ENCODE measurements at places on chromosomes 12 and 14.

DNA sequence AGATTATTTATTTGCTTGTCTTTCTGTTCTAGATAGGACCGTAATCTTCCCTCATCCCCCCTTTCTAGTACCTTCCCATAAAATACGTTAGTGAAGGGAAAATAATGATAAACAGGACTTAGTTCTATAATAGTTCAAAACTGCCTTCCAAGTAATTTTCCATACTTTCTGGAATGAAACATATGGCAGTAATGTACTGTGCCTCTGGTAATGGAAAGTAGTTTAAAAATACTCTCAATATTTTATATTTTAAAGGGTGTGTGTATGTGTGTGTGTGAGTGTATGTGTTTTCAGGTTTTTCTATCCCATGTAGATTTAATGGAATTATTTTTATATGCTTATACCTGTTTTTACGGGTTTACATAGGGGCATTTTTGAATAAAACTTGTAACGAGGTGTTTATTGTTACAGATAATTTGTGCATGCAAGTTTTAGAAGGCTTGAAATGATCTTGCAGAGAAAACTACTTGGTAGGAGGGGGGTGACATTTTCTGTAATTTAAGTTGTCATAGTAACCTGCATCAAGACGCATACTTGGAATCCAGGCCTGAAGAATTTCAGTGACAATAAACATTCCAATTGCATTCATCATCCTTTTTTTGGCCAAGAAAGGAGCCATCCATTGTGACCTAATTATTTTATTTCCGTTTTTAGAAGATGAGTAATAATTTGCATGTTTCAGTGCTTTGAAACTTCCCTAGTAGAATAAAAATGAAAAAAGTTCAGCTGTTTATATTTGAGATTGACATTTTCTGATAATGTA is 38.9 kb downstream of the RASSF8 start:
- DNase-seq, result no peak

- DNase-seq, result no peak
Measured at GRCh38 chr14:93733231-93733630, 55.1 kb downstream of the PRIMA1 start.

GRCh38 chr14:73916324-73916723 is 29.7 kb downstream of the ZNF410 start:
- DNase-seq, result no peak

DNA sequence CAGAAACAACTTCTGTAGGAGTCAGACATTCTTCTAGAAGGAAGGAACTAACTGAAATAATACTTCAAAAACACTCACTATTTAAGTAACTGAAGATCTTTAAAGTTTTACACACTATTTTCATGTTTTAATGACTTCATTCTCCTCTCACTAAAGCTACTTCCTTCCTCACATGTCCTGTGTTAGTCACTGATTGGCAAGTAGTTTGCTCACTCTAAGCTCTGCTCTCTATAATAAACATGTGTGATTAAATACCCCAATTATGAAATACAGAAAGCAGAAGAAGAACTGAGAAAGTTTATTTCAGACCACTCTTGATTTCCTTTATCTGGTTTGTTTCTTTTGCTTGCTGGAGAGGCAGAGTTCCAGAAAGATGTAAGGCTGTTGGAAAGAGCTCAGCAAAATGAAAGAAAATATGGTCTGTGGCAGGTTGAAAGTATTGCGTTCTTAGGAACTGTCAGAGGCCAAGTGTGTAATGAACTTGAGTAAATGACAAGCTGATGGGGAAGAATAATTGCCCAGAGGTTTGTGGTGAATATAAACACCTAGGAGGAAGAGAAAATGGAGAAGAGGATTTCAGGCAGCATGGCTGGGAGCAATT is 522.0 kb upstream of the SEL1L start:
- DNase-seq, result no peak

- no peak for DNase-seq
Measured at GRCh38 chr12:5561057-5561456, 129.1 kb downstream of the NTF3 start.

GRCh38 chr12:14774074-14774905 is 29.0 kb downstream of the WBP11 start:
- DNase-seq, result peak; percentile 79

DNA sequence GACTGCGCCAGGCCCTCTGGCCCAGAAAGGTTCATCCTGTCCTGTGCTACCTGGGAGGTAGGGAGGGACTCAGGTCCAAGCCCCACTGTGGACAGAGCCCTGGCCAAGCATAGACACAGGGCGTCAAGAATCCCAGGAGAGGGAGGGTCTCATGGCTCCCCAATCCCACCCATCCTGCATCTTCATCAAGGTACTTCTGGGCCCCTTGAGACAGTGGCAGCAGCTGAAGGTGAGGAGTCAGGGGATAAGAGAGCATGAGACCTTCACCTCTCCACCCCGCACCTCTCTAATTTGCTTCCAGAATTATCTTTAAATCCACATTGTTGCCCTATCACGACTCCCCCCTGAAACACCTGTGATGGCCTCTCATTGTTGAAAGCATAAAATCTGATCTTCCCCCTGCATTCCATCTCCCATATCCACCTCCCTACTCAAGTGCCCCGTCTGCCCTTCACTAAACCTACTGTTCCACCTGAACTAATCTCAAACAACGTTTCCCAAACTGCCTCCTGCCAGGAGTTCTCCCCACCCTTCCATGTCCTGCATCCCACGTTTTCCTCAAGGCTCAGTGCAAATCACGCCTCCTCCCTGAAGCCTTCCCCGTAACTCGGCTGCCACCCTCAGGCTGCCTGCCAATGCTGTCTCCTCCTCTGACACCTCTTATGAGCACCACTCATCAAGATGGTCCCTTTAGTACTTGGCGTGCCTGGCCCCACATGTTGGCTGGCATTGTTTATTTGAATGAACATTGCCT is 27.1 kb downstream of the KRT18 start:
- no peak for DNase-seq

- no peak for DNase-seq
Measured at GRCh38 chr12:29216266-29216665, 67.2 kb downstream of the FAR2 start.

DNA sequence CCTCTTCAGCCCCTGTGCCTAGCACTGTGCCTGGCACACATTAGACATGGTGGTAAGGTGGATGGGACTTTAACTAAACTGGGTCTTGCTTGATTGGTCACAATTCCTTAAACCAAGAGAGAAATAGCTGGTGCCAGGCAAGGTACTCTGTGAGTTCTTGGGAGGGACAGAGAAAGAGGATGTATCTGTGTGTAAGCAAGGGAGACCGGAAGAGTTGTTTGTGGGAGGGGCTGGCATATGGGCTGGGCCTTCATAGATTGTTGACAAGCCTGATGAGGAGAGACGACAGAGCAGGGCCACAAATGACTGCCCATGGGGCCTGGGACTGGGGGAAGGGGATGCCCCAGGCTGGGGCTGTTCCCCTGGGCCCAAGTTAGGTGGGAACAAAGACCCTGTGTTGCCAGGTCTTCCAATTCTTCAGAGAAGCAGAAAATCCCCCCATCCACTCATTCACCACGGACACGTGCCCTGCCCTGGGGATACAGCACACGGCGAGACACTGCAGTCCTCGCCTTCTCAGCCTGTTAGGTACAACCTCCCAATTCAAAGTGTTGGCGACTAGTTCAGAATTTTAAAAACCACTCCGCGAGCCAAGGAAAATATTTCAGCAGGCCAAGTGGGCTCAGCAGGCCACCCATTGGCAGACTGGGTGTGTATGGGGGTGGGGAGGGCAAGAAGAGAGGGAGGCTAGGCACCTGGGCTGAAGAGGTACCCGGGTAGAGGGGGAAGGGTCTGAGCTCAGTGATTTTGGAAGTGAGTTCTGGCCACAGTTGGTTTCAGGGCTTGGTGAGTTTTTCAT is 11.4 kb upstream of the CYP46A1 start:
- no peak for DNase-seq

GRCh38 chr14:20782280-20782890 is 1.3 kb downstream of the RNASE6 start:
- peak; percentile 3 for DNase-seq

GRCh38 chr14:30518867-30519560 is 39.9 kb upstream of the G2E3 start:
- DNase-seq, result no peak

DNA sequence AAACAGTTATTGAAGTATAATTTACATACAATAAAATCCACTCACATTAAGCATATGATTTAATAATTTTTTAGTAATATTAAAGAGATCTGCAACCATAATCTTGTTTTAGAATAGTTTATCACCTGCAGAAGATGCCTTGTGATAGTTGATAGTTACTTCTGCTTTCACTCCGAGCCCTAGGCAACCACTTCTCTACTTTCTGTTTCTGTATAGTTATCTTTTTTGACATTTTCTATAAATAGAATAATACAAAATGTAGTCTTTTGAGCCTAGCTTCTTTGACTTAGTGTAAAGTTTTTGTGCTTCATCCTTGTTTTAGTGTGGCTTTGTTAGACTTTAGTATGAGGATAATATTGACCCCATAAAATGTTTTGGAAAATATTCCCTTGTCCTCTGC is 111.0 kb downstream of the MNAT1 start:
- DNase-seq, result no peak

DNA sequence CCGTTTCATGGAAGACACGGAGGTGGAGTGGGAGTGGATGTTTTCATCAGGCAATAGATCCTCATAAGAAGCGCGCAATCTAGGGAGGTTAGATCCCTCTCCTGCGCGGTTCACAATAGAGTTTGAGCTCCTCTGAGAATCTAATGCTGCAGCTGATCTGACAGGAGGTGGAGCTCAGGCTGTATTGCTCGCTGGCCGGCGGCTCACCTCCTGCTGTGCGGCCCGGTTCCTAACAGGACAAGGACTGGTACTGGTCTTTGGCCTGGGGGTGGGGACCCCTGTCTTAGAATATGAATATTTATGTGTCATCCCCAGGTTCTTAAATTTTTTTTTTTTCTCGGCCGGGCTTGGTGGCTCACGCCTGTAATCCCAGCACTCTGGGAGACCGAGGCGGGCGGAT is 36.7 kb downstream of the PRICKLE1 start:
- no peak for DNase-seq
